NCI-H1105 (cell line): ENCODE measurements at places on chromosomes 5 and 9.

- DNase-seq, result no peak
Observed at GRCh38 chr9:90853945-90854344, 52.3 kb downstream of the SYK start.

- DNase-seq, result no peak
Observed at GRCh38 chr5:151680944-151681427, 5.7 kb downstream of the SPARC start.

GRCh38 chr5:73625372-73625943 is 538 bp upstream of the ARHGEF28 start:
- no peak for DNase-seq

DNA sequence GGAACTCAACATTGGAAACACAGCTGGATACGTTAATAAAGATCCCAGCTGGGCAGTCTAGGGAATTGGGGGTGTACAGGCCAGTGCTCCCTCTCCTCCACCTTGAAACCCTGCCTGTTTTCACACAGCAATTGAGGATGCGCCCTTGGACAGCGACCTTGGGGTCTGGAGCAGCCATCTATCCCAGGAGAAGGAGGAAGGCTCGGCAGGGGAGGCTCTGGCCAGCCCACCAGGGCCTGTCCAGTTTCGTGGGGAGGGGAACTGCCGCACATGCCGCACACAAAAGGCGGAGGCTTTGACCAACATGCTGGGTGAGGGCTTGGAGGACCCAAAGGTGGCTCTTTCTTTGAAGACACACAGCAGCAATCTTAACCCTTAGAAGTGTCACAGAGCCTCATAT is 1.4 kb downstream of the COL23A1 start:
- DNase-seq, result no peak

GRCh38 chr9:86460216-86461002 is 106.2 kb upstream of the TUT7 start:
- no peak for DNase-seq

GRCh38 chr5:74433255-74433895 is 207.2 kb downstream of the ENC1 start:
- no peak for DNase-seq

- DNase-seq, result no peak
Observed at GRCh38 chr5:96537386-96537785, 104.3 kb upstream of the PCSK1 start.

GRCh38 chr5:142059304-142059940 is 46.6 kb upstream of the GNPDA1 start:
- DNase-seq, result no peak

DNA sequence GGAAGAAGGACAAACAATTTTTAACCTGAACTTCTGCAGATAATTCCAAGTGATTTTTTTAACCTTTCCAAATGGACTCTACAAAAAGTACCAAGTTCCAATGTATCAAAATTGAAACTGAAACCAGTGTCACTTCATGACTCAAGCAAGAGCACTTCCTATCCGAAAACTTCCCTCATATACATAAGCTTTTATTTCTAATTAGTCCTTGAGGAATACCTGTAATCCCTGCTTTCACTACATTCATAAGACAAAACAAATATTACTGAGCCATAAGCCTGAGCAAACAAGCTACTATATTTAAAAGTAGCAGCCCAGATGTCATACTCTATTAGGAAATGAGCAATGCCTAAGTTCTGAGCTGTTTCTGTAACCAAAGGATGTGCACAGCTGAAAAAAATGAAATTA is 224.4 kb downstream of the EBF1 start:
- DNase-seq, result no peak

DNA sequence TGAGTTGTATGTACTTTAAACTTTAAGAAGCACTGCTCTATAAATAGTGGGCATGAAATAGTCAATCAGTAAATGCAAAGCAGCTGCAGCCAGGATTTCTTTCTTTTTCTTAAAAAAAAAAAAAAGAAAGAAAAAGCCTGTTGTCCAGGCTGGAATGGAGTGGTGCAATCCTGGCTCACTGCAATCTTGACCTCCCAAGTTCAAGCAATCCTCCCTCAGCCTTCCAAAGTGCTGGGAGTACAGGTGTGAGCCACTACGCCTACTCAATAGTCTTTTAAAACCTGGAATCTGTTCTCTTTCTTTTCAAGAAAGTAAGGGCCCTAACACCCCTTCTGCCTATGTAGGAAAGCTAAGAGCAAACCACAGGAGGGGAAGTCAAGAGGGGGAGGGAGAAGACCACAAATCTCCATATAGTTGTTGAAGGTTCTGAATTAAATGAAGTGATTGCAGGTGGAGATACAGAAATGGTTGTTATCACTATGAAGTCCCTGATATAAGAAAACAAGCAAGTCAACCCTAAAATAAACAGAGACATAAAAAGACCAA is 20.6 kb upstream of the TPD52L3 start:
- DNase-seq, result no peak

DNA sequence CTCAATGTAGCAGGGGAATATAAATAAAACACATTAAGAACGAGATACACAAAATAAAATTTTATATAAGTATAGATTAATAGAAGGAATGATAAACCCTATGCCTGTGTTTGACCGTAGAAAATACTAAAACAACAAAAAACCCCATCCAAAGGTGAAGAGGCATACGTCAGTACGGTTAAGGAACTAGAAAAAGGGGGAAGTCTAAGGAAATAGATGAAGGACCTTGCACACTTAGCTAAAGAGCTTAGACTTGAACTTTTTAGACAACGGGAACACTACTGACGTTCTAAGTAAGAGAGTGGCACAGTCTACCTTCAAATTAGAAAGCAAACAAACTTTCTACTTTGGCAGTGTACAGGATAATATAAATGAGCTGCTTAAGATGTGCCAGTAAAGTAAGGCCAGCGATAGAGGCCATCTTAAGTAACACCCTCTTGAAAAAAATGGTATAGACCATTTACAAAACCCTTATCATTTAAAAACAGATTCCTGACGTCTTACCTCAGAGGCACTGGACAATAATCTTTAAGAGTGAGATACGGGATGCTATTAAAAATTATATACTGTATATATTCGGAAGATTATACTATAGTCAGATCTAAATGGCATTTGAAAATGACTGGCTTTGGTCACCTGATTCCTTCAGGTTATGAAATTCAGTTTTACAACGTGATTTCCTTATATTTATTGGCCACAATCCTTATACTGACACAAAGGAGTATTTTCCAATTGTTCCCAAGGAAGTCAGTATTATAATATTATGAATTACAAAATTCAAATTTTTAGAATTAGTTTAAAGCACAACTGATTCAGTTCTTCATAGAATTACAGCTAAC is 8.5 kb downstream of the PANK3 start:
- no peak for DNase-seq

DNA sequence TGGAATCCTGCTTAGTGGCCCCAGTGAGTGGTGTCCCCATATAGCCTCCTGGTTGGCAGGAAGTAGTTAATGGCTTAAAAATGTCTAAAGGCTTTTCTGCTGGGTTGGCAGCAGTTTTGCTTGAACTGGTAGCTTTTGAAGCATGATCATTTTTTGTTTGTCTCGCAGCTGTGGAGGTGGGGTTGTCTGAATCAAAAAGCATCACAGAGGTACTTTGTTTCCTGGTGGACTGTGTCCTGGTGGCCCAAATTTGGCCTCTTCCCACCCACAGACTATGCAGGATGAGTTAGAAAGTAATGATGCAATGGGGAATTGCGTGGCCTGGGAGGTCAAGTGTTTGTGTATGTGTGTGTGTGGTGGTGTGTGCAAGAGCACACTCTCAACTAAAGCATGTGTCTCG is 322.7 kb downstream of the ARHGEF28 start:
- DNase-seq, result no peak

DNA sequence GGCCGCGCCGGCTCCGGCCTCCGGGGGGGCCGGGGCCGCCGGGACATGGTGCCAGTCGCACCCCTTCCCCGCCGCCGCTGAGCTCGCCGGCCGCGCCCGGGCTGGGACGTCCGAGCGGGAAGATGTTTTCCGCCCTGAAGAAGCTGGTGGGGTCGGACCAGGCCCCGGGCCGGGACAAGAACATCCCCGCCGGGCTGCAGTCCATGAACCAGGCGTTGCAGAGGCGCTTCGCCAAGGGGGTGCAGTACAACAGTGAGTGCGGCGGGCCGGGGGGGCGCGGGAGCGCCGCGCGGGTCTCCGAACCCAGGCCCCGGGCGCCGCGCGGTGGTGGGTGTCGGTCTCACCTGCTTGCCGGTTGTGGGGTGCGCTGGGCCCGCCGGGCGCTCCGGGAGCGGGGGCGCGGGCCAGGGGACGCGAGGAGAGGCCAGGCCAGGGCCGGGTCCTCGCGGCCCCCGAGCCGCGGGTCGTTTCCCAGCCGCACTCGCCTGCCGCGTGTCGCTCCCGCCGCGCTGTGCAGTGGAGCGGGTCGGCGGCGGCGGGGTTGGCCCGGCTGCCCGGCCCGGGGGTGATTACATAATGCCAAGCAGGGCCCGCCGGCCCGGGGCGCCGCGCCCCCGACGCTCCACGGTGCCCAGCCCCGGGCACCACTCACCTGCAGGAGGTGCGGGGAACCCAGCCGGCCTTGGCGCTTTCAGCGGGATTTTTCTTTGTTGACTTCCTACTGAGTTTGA is 492 bp downstream of the RABL6 start:
- no peak for DNase-seq

- DNase-seq, result no peak
Observed at GRCh38 chr9:113978725-113979342, 99.3 kb downstream of the AMBP start.

GRCh38 chr5:141822144-141822543 is 56.1 kb downstream of the PCDH1 start:
- no peak for DNase-seq

- no peak for DNase-seq
Observed at GRCh38 chr9:135794057-135794335, 92.0 kb downstream of the KCNT1 start.

DNA sequence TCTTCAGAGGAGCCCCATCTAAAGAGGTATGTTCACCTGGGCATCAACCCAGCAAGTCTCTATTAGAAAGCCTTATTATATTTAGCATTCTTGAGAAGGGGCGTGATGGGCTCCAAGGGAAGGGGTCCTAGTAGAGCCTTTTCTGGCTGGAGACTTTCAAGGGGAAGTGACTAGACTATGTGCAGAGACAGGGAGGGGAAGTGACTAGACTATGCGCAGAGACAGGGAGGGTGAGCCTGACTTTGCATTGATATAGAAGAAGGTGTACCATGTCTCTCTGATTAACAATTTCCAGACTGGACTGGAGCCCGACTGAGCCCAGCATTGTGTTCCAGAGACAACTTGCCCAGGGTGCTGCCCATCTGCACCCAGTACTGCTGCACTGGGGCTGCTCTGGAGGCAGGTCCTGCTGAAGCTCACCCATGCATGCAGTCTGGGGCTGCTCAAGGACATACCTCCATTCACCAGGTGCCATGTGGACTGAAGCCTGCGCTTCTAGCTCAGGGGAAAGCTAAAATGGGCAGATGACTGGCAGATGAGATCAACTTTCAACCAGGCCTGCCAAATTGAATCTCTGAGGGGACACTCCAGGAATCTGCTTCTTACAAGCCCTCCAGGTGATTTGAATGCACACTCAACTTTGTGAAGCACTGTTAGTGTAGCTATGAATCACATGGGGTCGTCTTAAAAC is 83.0 kb upstream of the GNA14 start:
- no peak for DNase-seq

DNA sequence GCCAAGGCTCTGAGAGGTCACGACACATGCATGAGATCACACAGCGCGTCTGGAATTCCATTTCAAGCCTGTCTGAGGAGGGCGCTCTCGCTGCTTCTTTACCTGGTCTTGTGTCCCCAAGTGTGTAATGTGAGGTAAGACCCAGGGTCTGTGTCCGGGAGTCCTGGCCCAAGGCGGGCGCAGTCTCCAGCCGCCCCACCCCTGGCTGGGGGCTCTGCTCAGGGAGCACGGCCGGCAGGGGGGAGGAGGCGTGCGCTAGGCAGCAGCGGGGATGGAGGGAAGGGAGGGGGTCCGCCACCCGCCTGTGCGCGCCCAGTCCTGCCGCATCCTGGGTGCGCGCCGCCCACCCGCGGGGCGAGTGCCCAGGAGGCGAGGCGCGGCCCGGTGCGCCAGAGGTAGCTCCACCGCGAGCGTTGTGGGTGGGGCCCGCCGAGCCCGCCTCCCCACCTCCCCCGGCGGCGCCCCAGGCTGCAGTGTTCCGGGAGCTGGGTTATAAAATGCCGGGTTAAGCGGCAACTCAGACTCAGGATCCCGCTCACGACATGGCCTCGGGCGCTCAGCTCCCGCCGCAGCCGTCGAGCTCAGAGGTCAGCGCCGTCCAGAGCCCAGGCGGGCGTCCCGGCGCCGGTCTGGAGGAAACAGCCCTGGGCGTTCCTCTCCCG is at the start of gene CCNI2:
CCNI2 (plus strand) TSS at position 473 of the 662 bp plus-strand sequence; CDS start at position 543, 70 bp downstream.
- no peak for DNase-seq

- no peak for DNase-seq
Observed at GRCh38 chr5:112968411-112969106, 8.0 kb upstream of the DCP2 start.

- no peak for DNase-seq
Observed at GRCh38 chr5:119264186-119264585, 91.6 kb upstream of the TNFAIP8 start.

DNA sequence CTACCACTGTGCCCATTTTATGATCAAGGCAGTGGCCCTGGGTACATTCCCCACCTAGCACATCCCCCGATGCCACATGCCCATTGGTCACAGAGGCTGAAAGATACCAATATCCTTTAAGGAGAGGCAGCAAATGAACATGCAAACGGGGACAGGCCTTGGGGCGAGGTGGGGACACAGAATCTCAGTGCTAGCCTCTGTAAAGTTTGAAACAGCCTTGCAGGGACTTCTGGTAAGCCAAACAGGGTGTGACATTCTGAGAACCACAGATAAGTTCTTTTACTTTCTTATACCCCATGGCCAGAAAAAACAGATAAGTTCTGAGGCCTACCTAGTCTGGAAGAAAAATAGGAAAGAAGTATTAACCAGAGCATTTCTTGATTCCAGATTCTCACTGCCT is 60.5 kb downstream of the ACER2 start:
- DNase-seq, result no peak

DNA sequence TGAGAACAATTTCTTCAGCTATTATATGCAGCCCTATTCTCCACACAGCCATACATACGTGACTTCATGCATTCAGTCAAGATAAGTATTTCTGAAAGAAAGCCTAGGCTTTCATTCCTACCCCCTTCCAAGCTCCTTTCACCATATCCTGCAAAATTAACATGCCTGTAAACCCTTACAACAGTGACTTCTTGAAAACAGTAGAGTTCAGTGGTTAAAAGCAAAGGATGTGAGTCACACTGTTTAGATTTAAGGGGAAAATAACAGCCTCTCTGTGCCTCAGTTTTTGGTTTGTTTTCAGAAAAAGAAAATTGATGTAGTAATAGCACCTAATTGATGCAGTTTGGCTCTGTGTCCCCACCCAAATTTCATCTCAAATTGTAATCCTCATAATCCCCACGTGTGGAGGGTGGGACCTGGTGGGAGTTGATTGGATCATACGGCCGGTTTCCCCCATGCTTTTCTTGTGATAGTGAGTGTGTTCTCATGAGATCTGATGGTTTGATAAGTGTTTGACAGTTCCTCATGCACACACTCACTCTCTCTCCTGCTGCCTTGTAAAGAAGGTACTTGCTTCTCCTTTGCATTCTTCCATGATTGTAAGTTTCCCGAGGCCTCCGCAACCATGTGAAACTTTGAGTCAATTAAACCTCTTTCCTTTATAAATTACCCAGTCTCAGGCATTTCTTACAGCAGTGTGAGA is 264.8 kb downstream of the CETN3 start:
- no peak for DNase-seq
